ENCODE measurements at places on chromosomes 16 and 17. TPM values are rescaled to one million over a fixed set of nuclear protein-coding genes. Genes with fewer than 3 reads are reported as not detected.

DNA sequence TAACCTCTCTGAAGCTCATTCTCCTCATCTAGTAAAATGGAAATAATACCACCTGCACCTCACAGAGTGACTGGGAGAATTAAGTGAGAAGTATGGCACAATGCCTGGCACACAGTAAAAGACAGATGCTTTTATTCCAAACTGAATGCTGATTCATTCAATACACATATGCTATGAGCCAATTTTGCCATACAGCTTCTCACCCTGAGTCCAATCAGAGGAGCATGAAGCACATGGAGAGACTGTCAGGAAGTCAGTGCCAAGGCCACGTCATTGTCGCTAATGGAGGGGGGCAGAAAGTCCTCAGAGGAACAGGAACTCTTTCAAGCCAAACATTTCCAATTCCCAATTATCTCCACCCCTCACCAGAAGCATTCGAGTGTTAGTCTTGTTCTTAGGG, 11.6 kb downstream of the MKS1 start:
- DNase-seq = no peak

GRCh38 chr17:65433592-65433991, 127.9 kb downstream of the AXIN2 start:
- DNase-seq = no peak

DNA sequence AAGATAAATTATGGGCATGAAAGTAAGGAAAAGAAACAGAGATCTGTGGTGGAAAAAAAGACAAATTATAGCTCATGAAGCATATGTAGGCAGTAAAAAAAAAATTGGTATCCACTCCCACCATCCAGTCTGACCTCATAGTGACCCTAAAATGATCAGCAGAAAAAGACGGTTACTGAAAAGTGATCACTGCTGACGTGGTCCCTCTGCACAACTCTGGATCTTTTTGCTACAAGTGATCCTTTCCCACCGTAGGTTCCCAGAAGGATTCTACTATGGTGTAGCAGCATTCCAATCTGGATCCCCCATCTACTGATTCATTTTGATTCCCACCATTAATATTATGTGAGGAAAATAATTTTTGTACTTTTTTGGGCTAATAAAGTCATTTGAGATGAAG, 10.9 kb upstream of the CHST6 start:
- DNase-seq = no peak

DNA sequence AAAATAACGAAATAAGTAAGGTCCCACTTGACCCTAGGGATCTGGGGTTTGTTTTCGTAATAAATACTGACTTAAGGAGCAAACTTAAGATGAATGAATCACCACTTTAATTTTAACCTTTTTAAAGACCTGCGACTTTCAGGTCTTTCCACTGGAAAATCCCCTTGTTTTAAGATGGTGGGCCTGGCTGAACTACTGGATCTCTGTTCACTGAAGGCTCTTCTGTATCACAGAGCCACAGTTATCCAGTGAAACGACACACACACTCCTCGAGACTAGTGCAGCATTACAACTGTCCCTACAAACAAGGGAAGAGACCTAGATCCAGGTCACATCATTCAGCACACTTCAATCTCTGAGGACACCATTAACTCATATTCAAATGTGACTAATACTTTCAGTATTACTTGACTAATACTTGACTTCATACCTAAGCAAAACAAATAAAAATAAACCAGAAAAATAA, 299.0 kb downstream of the CEP112 start:
- no peak for DNase-seq

DNA sequence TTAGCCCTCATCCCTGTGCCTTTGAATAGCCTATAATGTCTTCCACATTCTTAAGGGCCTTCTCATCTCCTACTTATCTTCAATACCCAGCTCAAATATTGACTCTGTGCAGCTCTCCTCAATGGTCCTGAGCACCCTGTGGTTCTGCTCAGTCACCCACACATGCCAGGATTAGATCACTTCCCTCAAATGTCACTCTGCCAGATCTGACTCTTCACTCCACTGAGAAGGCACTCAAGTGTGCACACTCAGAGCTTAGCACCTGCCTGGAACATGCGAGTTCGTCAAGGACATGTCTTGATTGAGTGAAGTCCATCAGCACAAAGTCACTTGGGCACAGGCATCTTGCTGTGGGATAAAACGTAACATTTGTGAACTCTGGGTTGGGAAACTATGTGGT, 404.8 kb downstream of the CDH13 start:
- DNase-seq = no peak

DNA sequence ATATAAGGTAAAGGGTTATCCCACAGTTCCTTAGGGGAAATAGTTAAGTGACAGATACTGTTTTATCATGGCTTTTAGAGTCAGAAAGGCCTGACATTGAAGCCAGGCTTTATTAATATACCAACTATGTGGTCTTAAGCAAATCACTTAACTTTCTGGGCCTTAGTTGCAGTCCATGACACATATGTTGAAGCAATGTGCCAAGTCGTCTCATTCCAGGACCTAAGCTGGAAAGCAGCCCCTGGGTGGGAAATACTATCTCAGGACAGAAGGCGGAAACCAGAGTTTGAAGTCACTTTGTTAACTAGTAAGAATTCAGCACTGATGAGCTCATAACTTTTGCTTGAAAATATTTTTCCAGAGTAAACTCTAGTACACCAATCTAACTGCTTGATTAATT, 80.0 kb downstream of the USP32 start:
- peak; percentile 86 for DNase-seq

DNA sequence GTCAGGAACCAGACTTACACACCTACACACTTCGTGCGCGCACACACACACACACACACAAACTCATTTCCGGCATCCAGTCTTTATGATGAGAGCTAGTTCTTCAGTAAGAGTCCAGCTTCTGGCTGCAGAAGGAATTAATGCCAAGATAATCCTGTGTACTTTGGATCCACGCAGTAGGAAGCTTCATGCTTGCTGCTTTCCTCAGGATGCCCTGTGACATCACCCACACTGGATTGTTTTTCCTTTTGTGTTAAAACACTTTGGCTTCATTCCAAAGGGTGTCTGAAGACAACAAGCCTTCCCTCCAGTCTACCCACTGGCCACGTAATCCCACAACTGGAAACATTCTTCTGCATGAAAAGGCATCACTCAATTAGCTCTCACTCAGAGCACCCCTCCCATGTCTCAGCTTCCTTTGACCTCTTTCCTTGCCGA, 35.4 kb downstream of the KCNJ16 start:
- peak; percentile 59 for DNase-seq

DNA sequence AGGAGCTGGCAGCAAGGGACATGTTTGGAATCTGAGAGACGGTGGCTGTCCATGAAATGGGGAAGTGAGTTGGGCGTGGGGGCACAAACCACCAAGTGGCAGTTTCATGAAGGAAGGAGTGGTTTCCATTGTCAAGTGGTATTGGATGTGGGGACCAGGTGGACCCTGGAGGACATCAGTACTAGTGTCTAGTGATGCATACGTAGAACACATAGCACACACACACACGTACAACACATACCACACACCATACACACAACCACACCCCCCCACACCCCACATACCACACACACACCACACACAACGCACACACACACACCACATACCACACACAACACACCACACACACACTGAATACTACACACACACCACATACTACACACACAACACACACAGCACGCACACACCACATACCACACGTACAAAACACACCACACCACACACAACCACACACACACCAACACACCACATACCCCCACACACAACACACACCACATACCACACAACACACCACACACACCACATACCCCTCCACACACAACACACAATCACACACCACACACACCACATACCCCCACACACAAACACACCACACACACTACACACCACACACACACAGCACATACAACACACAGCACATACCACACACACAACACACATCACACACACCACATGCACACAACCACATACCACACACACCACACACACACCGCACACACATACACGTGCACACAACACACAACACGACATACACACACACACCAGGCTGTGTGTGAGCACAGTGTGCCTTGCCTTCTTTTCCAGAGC, 41.1 kb upstream of the GSE1 start:
- DNase-seq = no peak

GRCh38 chr16:86848821-86849220, 270.5 kb downstream of the FOXL1 start:
- no peak for DNase-seq

DNA sequence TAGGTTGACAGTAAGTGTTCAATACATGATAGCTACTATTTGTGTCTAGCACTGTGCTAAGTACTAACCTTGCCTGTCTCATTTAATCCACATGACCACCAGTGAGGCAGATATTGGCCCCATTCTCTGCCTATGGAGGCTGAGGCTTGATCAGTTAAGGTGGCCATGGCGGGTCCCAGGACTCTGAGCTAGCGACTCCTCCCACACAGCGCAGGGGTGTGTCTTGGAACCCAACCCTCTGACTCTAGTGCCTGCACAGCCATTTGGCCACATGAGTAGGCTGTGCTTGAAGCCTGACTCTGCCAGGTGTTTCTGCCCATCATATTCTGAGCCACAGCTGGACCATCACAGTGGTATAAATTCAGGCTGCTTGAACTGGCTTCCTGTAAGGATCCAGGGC, 6.4 kb downstream of the NHERF1 start:
- no peak for DNase-seq

- DNase-seq = no peak
These were observed 4.7 kb upstream of the NEUROD2 start for GRCh38 chr17:39612291-39612894.

- peak; percentile 51 for DNase-seq
These were observed 18.3 kb upstream of the GNA13 start for GRCh38 chr17:65074778-65075250.

Gene PAGR1
- 61.2 TPM for total RNA-seq

Gene EEF2K
- 57.3 TPM for total RNA-seq

Gene CDH1
- total RNA-seq = not detected

Gene TTLL6
- total RNA-seq = not detected

Gene OR1F1
- not detected for total RNA-seq

Gene RUNDC3A
- not detected for total RNA-seq

Gene OSBPL7
- total RNA-seq = 4.6 TPM

Gene GPRC5C
- 24.4 TPM for total RNA-seq
